Activated B cell treated with CpG ODN at 0.5 μM for 24 hours (primary cell): ENCODE measurements at places on chromosomes 11 and 22.
A peak's percentile ranks its signal among the peaks of the same experiment; 100 is the strongest.

GRCh38 chr11:10908215-10908951 lies 50.5 kb upstream of the ZBED5 start:
- DNase-seq, result no peak

DNA sequence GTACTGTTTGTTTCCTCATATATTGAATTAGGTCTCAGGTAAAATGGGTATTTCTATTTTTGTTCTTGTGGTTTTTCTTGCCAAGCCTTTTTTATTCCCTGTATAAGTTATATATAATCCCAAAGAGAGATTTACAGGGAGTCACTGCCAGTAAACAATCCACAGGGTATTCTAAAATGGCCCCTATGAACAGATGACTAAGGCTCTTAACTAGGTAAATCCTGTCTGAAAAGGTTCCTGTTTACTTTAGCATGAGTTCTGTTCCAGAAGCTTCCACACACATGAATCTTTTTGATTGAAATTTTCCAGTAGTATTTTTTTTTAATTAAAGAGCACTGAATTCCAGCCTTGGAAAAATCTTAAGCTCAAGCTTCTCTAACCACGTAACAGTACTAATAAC lies 552.8 kb upstream of the CCDC179 start:
- DNase-seq, result no peak

- DNase-seq, result no peak
Observed at GRCh38 chr22:27748751-27749191, 52.8 kb downstream of the MN1 start.

- no peak for DNase-seq
Observed at GRCh38 chr11:3052109-3052479, 5.1 kb downstream of the CARS1 start.

GRCh38 chr11:465896-466530 lies 15.9 kb downstream of the PTDSS2 start:
- no peak for DNase-seq

DNA sequence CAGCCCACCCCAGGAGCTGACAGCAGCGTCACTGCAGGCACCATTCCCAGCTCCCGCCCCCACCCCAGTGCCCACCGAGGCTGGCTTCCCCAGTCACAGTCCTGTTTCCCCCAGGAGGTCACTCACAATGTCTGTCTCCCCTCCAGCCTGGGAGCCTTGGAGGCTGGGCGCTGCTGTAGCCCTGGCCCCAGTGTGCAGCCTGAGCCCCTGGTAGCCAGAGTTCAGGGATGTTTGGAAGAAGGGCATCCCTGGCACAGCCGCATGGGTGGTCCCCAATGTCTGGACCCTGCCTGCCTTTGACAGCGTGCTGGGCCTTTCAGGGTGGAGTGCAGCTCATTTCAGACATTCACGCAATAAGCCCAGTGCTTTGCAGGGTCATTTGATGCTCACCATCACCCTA lies 4.3 kb downstream of the CAPN5 start:
- DNase-seq, result no peak

- DNase-seq, result peak; percentile 89
Observed at GRCh38 chr11:1572197-1573076, at the start of gene DUSP8. Gene DUSP8 (minus strand): TSS chr11:1572271. CDS start chr11:1565826, 6,445 bp downstream.

- DNase-seq, result no peak
Observed at GRCh38 chr11:134632347-134633119, 220.5 kb upstream of the B3GAT1 start.

GRCh38 chr11:129210831-129211181 lies 18.7 kb upstream of the ARHGAP32 start:
- DNase-seq, result no peak

GRCh38 chr22:26430600-26430999 lies 1.5 kb downstream of the ASPHD2 start:
- DNase-seq, result no peak

DNA sequence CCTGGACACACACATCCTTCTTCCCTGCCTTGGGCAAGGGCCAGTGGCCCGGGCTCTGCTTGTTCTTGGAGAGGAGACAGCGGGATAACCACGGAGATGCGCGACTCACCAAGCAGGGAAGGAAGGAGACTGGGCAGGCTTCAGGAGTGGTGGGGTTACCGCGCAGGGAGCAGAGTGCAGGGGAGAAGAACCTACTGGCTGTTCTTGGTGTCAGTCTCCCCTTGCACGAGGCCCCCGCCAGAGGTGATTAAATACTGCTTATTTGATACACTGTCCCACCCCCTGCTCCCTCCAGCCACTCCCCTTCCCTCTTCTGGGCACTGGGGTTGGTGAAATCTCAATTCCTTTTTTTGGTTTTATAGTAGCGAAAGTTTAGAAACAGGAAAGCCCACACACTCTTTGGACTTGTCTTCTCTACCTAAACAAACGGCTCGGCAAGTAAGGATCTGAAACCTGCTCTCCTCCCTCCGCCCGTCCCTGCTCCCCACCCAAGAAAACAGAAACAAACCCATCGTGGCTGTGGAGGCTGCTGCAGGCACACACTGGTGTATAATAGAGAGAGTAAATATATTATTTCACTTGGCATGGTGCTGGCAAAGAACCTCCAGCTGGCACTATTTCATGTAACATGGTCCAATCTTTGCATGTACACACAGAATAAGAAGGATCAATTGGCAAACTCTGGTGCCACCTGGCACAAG lies 10.8 kb downstream of the LARGE2 start:
- DNase-seq, result peak; percentile 63

GRCh38 chr11:122804161-122804560 lies 34.1 kb upstream of the CRTAM start:
- no peak for DNase-seq

DNA sequence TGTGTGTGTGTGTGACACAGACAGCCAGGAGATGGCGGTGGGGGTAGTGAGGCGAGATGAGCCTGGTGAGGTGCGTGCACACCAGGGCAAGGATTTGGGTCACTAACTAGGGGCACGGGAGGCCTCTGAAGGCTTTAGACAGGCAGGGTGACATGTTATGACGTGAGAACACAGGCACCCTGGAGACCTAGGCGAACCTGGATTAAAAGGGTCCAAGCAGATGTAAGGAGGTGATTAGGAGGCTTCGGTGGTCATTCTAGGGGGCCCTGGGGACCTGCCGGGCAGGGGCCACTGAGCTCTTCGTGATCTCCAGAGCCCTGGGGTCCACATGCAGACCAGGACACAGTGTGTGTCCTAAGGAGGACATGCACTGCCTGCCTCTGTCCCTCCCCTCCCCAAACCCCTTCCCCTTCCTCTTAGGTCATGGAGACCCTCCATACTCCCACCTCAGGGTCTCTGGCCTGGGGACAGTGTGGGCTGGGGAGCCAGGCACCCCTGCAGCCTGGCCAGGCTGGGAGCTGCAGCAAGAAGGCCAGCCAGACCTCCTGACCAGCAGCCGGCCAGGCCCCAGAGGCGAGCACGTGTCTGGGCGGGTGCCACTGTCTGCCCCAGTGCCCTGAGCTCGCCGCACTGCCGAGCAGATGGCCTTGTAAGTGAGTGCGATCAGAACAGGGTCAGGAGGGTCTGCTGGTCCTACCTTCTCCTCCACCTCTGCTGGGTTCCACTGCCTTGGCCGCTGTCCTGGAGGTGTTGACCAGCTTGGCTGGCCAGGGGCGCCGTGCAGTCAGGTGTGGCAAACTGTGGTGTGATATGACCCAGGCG lies 32.1 kb downstream of the IFT27 start:
- no peak for DNase-seq

DNA sequence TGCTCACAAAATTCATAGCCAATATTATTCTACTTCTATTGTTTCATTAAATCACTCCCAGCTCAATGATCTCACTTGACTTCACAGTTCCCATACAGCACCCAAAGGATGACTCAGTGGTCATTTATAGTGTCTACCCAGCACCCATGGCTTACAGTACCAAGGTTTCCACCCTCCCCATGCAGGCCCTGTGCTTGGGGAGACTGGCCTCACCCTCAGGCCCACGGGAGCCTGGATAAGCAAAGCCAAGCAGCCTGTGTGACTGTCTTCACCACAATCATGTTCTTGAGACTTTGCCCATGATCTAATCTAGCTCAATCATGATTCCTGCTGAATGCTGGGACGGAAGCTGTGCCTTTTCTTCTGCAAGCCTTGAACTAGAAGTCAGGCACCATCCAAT lies 97.6 kb downstream of the SLC36A4 start:
- no peak for DNase-seq

GRCh38 chr11:18789942-18790341 lies 1.7 kb downstream of the PTPN5 start:
- no peak for DNase-seq

DNA sequence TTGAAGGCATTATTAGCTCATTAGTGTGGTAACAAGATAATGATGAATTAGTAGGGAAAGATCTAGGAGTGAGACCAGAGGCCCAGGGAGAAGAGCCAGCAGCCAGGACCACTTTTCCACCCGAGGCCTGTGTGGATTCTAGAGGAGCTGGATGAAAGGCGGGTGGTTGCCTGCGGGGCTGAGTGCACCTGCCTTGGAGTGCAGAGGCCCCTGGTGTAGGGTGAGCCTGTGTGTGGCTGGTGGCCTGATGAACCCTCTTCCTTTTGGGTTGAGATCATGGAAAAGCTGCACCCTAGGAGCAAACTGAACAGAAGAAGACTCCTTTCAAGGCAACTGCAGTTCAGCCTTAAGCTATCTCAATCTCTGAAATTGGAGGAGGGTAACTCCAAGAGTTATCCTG lies 5.9 kb upstream of the TP53AIP1 start:
- no peak for DNase-seq

- no peak for DNase-seq
Observed at GRCh38 chr22:32951807-32952153, 106.4 kb downstream of the SYN3 start.

DNA sequence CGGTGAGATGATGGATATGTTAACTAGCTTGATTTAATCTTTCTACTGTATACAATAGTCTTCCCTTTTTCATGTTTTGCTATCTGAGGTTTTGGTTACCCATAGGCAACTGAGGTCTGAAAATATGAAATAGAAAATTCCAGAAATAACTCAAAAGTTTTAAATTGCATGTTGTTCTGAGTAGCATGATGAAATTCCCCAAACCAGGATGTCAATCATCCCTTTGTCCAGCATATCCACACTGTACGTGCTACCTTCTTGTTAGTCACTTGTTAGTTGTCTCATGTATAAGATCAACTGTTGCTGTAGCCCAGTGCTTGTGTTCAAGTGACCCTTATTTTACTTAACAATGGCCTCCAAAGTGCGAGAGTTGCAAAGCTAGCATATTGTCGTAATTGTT lies 21.2 kb upstream of the OR10W1 start:
- no peak for DNase-seq

GRCh38 chr11:3802011-3802790 lies 4.8 kb upstream of the NUP98 start:
- DNase-seq, result no peak

- no peak for DNase-seq
Observed at GRCh38 chr11:93131709-93132108, 66.1 kb downstream of the SLC36A4 start.

DNA sequence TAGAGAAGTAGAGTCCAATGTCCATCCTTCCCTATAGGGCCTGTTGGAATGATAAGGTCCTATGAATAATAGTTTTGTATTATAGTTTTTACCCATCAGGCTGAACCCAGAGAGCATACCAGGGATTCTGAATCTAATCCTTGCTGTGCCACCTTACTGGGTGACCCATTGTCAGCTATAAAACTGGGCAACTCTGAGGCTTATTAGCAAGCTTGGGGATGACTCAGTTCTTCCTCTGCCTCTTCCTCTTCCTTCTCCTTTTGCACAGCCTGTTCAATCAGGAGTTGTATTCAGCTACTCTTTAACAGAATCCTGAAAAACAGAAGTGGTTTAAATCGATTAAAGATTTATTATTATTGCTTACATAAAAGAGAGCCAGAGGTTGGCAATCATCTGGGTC lies 8.9 kb downstream of the HEPHL1 start:
- no peak for DNase-seq

DNA sequence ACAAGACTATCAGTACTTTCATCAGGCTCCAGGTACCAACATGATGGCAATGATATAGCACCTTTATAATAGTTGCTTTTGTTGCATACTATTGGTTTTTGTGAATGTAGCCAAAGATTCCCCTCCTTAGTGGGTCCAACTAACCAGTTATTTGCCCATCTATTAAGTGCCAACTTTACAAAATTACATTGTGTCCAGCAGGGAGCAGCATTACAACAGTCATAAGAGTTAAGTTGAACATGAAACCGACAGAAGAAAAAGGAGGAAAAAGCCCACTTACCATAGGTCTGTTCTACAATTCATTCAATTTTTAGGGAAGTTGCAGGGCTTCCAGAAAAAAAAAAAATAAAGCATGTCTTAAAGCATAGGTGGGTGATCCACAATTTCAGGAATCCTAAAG lies 21.6 kb downstream of the IMMP1L start:
- no peak for DNase-seq

- DNase-seq, result peak; percentile 65
Observed at GRCh38 chr22:46803031-46803880, 40.8 kb downstream of the TBC1D22A start.

- no peak for DNase-seq
Observed at GRCh38 chr11:26093206-26093605, 238.7 kb upstream of the ANO3 start.

DNA sequence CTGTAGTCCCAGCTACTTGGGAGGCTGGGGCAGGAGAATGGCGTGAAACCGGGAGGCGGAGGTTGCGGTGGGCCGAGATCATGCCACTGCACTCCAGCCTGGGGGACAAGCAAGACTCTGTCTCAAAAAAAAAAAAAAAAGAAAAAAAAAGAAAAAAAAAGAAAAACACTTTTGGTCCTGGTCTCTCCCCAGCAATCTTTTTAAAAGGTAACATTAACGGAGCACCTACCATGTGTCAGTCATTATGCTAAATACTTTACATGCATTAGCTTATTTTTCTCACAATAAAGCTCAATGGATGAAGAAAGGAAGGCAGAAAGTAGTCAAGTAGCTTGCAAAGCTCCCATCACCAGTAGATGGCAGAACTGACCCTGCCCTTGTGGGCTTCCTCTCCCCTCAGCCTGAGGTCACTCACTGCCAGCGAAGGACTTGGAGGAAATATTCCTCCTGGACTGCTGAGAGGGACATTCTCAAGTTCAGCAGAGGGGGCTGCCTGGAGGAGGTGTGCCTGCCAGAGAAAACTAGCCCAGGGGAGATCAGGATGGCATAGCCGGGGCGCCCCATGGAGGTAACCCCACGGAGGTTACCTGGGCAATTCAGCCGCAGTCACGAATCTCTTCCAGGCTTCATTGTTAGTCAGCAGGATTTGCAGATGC lies 15.5 kb downstream of the APOL3 start:
- DNase-seq, result no peak

- DNase-seq, result no peak
Observed at GRCh38 chr11:630871-631270, 3.9 kb upstream of the SCT start.
